ENCODE measurements at places on chromosomes 5 and 9. TPM values are rescaled to one million over a fixed set of nuclear protein-coding genes. Genes with fewer than 3 reads are reported as not detected.

ZNF658 gene
- 2.5 TPM for total RNA-seq

- H3K4me1 ChIP-seq = peaks cover 4% of the 10 kb centered on the region
- no peaks in the 10 kb centered on the region for H3K27me3 ChIP-seq
- peak; percentile 28 for DNase-seq
These were observed 27.7 kb downstream of the G3BP1 start for GRCh38 chr5:151799407-151799806.

DNA sequence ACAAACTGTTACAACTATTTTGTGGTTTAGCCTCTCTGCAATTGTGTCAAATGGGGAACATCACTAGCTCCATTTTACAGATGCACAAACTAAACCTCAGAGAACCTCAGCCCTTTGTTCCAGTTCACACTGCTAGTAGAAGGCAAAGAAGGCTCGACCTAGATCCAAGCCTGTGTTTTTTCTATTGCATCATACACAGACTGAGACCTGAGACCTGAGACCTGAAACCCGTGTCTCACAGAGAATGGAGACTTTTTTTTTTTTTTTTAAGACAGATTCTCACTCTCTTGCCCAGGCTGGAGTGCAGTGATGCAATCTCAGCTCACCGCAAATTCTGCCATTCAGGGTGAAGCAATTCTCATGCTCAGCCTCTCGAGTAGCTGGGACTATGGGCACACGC lies 120.8 kb downstream of the GALNT10 start:
- peaks cover 3% of the 10 kb centered on the region for H3K36me3 ChIP-seq
- no peak for DNase-seq
- H3K4me3 ChIP-seq = no peak overlapping the region
- no peaks in the 10 kb centered on the region for H3K27me3 ChIP-seq

GRCh38 chr5:67030289-67031056 lies 166.1 kb downstream of the CD180 start:
- H3K36me3 ChIP-seq = no peaks in the 10 kb centered on the region
- H3K4me3 ChIP-seq = no peak overlapping the region
- DNase-seq = no peak

ZNF618 gene
- 29.6 TPM for total RNA-seq

DNA sequence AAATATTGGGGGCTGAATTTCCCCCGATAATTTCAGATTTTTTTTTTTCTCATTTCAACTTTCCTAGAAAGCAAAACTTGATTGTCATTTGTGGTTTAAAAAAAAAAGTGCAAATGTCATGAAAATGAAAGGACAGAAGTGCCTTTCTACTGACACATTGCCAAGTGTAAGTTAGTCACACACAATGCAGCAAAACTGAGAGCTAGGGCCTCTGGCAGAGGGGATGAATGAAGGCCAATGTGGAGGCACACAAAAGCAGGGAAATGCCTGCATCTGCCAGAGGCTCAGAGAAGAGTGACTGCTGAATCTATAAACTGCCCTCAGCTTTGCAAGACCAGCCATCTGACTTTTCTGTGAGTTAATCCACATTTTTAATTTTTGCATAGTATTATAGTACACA lies 6.8 kb upstream of the IFNA5 start:
- DNase-seq = no peak
- peaks cover 2% of the 10 kb centered on the region for H3K27me3 ChIP-seq
- H3K4me3 ChIP-seq = no peak overlapping the region
- no peaks in the 10 kb centered on the region for H3K4me1 ChIP-seq

DNA sequence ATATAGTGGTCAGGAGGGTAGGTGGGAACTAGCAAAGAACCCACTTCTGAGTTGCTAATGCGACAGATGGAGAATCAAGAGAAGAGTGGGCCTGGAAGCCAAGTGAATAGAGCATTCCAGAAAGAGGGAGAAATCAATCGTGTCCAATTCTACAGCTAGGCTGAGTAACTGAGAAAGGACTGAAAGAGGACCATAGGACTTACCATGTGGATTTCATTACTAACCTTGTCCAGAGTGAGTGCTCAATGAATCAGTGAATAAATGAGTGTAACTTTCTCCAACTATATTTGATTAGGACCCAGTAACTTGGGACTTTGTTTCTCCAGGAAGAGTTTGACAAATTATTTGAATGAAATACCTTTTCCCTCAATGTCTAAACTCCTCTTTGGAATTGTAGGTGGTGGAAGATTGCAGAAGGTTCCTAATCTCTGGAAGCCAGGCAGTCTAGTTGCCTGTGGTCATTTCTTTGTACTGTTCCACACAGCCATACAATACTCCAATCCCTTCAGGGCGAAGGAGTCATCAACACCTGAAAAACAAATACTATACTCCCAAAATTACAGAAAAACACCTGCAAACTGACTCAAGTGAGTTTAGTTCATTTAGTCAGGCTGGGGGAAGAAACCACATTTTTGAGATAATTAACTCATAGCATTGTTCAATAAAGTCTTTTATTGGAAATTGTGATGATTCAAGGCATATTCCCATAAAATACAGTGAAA lies 2.6 kb upstream of the F2RL1 start:
- H3K27me3 ChIP-seq = no peaks in the 10 kb centered on the region
- no peak overlapping the region for H3K4me3 ChIP-seq
- peaks cover 24% of the 10 kb centered on the region for H3K4me1 ChIP-seq
- H3K27ac ChIP-seq = no peak overlapping the region
- no peaks in the 10 kb centered on the region for H3K36me3 ChIP-seq

All from astrocyte (in vitro differentiated cells and primary cell).